ENCODE measurements at places on chromosomes 1 and 21.

- DNase-seq = no peak
These were observed 1.3 kb downstream of the NVL start for GRCh38 chr1:224328644-224329043.

DNA sequence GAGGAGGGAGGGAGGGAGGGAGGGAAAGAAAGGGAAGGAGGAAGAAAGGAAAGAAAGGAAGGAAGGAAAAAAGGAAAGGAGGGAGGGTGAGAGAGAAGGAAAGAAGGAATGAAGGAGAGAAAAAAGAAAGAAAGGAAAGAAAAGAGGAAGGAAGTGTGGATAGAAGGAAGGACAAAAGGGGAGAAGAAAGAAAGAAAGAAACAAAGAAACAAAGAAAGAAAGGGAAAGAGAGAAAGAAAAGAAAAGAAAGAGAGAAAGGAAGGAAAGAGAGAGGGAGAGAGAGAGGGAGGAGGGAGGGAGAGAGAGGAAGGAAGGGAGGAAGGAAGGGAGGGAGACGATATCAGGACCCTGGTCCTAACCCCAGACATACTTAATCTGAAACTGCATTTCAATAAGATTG lies 146.2 kb upstream of the ZC3H11B start:
- no peak for DNase-seq

DNA sequence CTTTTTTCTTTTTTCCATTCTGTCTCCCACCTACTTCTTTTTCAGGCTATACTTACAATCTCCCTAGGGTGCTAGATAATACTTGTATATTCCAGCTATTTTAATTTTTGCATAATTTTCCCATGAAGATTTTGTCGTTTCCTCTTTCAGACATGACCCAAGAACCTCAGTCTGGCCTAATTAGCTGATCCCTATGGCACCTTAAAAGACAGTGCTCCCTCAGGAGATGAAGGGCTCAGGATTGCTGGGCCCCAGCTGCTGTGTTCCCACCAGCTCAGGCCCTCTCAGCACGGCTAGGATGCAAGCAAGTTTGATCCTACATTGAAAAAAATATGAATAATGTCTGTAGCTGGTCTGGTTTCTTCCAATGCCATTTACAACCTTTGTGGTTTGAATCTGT lies 55.0 kb upstream of the RGS5 start:
- DNase-seq = no peak

DNA sequence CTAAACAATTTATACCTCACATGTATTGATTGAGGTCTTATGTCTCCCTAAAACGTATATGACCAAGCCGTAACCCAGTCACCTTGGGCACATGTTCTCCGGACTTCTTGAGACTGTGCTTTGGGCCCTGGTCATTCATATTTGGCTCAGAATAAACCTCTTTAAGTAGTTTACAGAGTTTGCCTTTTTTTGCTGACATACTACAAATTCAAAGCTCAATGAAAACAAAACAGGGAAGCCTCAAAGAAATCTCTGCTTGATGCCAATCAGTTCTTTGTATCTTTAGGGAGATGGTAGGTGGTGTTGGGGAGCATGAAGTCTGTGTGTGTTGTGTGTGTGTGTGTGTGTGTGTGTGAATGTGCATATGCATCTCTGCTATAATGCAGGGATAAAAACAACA lies 247.0 kb downstream of the KCNJ6 start:
- DNase-seq = no peak

DNA sequence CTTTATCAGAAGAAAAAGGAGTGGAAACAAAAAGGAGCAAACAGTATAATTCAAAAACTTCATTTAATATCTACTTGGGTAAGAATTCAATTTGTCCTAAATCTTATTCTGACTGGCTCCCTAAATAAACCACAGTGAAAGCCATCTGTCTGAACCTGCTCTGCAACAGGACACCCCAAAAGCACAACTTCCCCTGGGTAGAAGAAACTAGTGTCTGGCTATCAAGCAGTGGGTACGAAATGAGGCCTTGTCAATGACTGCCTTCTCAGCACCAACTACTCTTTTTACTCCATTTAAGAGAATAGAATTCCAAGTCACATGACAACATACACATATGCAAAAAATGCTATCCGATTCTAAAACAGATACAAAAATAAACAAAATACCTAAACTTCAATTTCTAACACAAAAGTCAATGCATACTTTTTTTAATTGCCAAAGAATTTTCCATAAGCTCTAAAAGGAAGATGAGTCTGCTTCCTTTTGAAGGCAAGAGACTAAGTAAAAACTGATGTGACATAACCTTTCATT lies 206.8 kb downstream of the SLC45A1 start:
- DNase-seq = no peak

GRCh38 chr1:44594871-44595735 lies 79.2 kb downstream of the TMEM53 start:
- DNase-seq = peak; percentile 24

DNA sequence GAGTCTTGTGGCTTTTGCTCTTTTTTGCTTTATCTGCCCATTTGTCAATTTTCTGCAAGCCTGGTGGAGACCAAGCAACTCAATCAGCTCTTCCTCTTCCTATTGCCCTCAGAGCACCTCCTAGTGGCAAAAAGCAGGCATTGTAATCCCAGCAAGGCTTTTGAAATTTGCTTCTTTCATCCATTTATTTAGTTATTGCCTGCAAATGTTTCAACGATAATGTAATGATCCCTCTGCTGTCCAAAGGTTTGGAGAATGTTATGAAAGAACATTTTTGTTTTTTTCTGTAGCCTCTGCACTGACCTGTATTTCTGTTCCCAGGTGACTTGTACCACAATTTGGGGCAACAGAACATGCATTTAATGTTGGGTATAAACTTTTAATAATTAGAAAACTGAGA lies 127.8 kb downstream of the GABPA start:
- DNase-seq = no peak

DNA sequence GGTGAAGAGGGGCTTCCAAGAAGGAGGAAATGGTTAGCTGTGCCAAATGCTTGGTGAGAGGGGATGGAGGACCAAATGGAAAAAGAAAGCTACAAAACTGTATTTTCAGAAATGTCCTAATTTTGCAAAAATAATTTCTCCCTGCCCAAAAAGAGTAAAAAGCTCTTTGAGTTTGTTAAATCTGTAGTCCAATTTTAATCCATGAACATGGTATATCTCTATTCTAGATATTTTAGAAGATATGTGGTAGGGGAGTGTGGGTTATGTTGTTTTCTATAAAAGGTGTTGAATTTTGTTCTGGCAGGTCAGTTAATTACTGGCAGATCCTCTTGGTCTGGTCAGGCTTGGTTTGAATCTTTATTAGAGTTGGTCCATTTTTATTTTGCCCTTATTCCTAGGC lies 474.1 kb upstream of the VAMP3 start:
- DNase-seq = no peak

DNA sequence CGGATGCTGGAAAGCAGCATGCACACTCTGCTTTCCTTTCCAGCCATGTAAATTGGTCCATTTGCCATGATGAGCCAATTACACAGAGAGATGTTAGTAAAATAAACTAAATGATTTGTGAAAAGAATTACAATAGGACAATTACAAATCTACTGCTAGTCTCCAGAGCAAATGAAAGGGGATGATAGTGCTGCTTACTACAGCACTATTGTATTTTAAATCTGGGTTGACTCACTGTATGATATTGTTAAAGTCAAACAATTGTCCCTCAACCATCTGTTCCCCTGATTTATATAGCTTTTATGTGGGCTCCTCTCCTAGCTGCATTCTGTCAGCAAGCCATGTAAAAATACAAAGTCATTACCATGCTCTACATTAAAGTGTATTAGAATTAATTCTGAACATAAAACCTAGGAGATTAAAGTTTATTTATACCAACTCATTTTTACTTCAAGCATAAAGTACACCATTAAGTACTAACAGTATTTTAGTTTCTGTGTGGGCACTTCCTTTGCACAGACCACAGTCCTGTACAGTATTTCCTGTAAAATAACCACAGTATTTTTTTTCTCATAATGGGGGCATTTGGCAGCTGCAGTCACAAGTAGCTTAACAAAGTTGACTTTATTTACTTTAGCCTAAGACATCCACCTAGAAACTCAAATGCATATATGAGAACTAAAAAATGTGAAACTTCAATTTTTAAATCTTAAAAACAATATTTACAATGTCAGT lies 135.8 kb downstream of the VAV3 start:
- no peak for DNase-seq

- DNase-seq = no peak
These were observed 66.2 kb downstream of the RGL1 start for GRCh38 chr1:183871142-183871541.

- no peak for DNase-seq
These were observed 7.5 kb downstream of the MPL start for GRCh38 chr1:43345120-43345519.

GRCh38 chr1:27218736-27219135 lies 15.7 kb upstream of the WDTC1 start:
- no peak for DNase-seq

- DNase-seq = peak; percentile 56
These were observed 309 bp downstream of the NSL1 start for GRCh38 chr1:212791261-212791675.

DNA sequence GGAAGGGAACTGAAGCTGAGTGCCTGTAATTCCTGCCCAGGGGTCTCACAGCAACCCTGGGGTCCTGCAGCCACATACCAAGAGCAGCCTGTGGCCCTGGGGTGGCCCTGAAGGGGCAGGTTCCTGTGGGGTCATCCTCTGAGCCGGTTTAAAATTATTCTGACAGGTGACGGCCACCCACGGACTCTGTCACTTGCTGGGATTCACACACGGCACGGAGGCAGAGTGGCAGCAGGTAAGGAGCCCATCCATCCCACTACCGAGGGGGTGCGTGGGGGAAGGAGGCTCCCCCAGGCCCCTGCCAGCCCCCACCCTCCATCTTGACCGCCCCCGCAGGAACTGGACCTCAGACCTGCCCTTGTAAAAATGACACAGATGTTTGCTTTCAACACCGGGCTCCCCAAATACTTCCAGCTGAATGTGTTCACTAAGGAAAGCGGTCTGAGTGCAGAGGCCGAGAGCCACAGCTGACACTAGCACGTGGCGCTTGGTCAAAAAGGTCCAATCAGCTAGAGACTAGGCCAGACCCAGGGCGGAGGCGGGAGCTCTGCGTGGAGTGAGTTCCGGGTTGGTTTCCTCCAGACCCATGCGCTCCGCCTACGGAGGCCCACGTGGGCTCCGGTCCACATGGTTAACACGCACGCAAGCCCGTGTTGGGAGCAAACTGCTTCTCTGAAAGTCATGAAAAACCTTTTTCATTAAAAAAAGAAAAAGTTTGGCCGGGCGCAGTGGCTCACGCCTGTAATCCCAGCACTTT lies 10.0 kb downstream of the YBEY start:
- no peak for DNase-seq

DNA sequence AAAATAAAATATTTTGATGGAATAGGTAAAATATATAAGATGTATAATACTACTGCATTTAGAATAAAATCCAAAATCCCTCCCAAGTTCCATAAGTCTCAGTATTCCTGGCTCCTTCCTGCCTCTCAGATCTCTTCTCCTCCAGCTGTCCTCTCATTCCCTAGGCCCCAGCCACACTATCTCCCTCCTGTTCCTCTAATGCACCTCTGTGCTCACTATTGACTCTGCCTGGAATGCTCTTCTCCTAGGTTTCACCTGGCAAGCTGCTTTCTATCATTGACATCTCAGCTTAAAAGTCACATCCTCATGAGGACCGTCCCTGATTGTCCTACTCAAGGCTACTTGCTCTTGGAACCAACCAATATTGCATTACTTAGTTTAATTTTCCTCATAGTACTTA lies 7.2 kb downstream of the NME7 start:
- no peak for DNase-seq

DNA sequence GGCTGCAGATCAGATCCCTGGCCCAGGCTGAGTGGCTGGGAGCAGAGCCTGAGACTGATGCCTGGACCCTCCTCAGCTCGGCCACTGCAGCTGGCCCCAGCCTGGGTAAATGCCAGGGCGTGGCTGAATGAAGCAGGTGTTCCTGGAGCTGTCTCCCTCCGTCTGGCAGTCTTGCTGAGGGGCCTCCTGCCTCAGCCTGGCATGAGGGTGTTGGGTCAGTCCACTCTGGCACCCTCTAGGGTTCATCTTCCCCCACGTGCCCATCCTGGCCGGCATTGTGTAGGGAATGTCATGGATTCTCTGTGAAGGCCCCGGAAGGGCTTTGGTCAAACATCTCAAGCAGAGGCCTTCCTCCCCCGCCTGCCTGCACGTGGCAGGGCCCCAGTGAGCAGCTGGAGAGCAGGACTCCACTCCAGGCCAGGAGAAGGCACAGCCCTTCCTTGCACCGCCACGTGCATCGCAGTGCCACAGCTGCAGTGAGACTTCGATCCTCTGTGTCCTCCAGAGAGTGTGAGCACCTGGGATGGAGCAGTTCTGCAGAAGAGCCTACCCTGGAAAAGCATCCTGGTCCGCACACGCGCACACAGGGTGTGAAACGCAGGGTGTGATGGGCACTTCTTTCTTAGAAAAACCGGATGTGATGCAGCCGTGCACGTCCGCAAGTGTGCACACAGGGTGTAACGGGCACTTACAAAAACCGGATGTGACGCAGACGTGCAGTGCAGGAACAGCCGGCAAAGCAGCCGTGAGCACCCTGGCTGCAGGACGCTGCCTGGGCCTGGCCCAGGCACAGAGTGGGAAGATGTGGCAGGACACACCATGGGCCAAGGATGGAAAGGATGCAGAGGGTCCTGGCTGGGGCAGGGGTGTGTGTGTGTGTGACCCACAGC lies 4.6 kb upstream of the KRTAP10-4 start:
- no peak for DNase-seq

GRCh38 chr1:160859166-160859565 lies 3.5 kb downstream of the CD244 start:
- no peak for DNase-seq

GRCh38 chr21:25898671-25899070 lies 163.9 kb downstream of the GABPA start:
- no peak for DNase-seq

DNA sequence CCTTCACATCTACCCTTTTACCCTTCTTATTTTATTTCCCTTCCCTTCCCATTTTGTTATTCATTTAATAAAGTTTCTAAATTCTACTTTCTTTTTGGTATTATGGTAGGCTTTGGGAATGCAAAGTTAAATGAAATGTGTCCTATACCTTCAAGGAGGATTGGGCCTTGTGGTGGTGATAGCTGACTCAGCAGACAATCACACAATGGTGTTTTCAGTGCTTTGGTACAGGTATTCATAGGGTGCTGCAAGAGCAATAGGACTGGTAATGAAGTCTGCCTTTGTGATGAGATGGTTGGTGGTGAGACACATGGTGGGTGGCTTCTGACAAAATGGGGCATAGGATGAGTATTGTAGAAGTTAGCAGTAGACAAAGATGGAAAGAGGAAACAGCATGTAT lies 21.9 kb upstream of the SPAG17 start:
- no peak for DNase-seq

DNA sequence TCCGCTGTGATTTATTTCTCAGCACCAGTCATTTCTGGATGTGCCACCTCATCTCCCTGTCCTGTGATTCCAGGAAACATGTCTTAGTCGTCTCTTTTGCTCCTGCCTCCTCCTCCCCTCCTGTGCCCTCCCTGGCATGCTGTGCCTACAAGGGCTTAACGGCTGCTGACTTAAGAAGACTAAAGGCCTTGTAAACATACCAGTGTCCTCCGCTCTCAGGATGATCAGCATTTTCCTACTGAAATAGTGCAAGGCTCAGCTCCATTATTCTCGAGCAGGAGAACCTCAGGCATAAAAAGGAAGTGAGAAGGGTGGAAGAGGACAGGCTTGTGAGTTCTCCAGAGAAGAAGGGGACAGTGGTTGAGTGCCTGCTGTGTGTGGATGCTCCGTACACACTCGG lies 61.6 kb upstream of the RUNX3 start:
- DNase-seq = no peak

- no peak for DNase-seq
These were observed 17.5 kb downstream of the RD3 start for GRCh38 chr1:211474451-211474850.

- no peak for DNase-seq
These were observed 483.9 kb downstream of the PTPRC start for GRCh38 chr1:199122532-199123311.

- DNase-seq = no peak
These were observed 37.5 kb upstream of the WLS start for GRCh38 chr1:68269637-68270430.

Data from NCI-H2227 treated with DMSO at 0.1 percent for 48 hours (cell line).